Stomach (tissue), 19 donors: ENCODE measurements at places on chromosomes 13 and 19. TPM values are rescaled to one million over a fixed set of nuclear protein-coding genes. Genes with fewer than 3 reads are reported as not detected.
A peak's percentile ranks its signal among the peaks of the same experiment; 100 is the strongest.

DNA sequence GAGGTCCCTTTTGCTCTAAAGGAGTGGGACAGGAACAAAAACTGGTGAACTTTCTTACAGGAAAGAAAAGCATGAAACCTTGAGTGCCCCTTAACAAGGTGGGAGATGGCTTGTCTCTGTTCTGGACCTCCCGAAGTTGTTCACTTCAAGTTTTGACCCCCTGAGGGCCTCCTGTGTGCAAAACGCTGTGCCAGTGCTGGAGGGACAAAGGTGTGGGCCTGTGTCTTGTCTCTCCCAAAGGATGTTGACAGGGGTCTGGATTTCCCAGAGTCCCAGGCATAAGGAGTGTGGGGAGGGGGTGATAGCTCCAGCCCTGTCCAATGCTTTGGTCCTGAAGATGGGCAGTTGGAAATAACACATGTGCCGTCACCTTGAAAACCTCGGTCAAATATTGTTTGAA lies 6.5 kb downstream of the ZNF536 start:
- peak; percentile 19 for DNase-seq
- peaks cover 22% of the 10 kb centered on the region for H3K27me3 ChIP-seq
- no peaks in the 10 kb centered on the region for H3K36me3 ChIP-seq
- no peak overlapping the region for H3K4me3 ChIP-seq

The EHD2 gene
- polyA plus RNA-seq, result 45.1 TPM

The ZNF729 gene
- not detected for polyA plus RNA-seq

The OR7C1 gene
- not detected for polyA plus RNA-seq

The FFAR1 gene
- not detected for polyA plus RNA-seq

- H3K27ac ChIP-seq, result no peak overlapping the region
- H3K36me3 ChIP-seq, result no peaks in the 10 kb centered on the region
- no peak overlapping the region for H3K4me3 ChIP-seq
- DNase-seq, result no peak
- H3K27me3 ChIP-seq, result no peaks in the 10 kb centered on the region
- no peaks in the 10 kb centered on the region for H3K4me1 ChIP-seq
Observed at GRCh38 chr13:88376760-88377388, 705.7 kb downstream of the SLITRK5 start.

DNA sequence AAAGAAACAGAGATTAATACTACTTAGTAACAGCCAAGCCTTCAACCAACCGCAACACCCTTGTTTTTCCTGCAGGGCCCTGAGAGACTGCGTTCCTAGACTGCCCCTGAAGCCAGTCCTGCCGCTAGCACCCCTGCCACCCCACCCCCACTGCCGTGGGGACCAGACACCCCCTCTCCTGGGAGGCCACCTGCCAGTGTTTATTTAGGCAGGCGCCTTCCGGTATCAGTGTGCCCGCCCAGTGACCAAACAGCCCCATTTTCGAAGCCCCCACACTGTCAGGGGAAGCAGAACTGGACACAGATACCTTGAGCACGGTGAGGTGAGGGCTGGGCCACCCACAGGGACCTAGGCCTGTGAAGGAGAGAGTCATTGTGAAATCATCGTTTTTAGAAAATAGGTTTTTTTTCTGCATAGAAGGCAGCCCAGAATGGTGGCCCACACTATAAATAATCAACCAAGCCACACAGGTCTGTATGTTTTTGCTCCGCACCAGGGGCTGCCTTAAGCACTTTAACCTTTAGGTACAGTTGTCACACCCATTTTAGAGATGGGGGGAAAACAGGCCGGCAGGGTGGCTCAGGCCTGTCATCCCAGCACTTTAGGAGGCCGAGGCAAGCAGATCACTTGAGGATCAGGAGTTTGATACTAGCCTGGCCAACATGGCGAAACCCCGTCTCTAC lies 3.5 kb upstream of the TLE5 start:
- no peaks in the 10 kb centered on the region for H3K27me3 ChIP-seq
- no peak overlapping the region for H3K4me3 ChIP-seq
- no peaks in the 10 kb centered on the region for H3K36me3 ChIP-seq
- peaks cover 24% of the 10 kb centered on the region for H3K4me1 ChIP-seq

GRCh38 chr13:79803989-79804388 lies 323.0 kb downstream of the NDFIP2 start:
- H3K4me3 ChIP-seq, result no peak overlapping the region
- H3K4me1 ChIP-seq, result no peaks in the 10 kb centered on the region
- H3K27me3 ChIP-seq, result no peaks in the 10 kb centered on the region
- no peak overlapping the region for H3K27ac ChIP-seq
- peak; percentile 39 for DNase-seq

DNA sequence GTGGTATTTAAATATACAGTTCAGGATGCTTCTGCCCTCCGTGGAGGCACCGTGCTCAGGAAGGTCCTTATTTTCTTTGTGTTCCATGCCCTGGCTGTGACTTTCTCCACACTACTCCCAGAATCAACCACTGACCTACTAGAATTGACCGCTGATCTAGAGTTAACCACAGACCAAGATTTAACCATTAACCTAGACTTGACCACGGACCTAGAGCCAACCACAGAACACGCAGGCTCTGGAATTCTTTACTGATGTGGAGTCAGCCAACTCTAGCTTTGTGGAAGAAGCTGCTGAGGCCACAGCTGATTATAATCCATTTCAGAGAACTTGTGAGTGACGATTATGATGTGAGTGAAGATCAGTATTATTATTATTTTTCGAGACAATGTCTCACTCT lies 18.0 kb downstream of the GTF2F2 start:
- no peak for DNase-seq
- H3K4me3 ChIP-seq, result no peak overlapping the region
- no peak overlapping the region for H3K27ac ChIP-seq
- no peaks in the 10 kb centered on the region for H3K27me3 ChIP-seq
- peaks cover 34% of the 10 kb centered on the region for H3K36me3 ChIP-seq

The ZNF726 gene
- polyA plus RNA-seq, result 1.2 TPM

GRCh38 chr19:14404312-14404711 lies 14.8 kb downstream of the DDX39A start:
- H3K4me1 ChIP-seq, result peaks cover 28% of the 10 kb centered on the region
- H3K4me3 ChIP-seq, result no peak overlapping the region
- H3K27ac ChIP-seq, result no peak overlapping the region
- H3K36me3 ChIP-seq, result peaks cover 97% of the 10 kb centered on the region

The TSEN34 gene
- 45.1 TPM for polyA plus RNA-seq

GRCh38 chr13:70905035-70905434 lies 796.8 kb upstream of the KLHL1 start:
- no peaks in the 10 kb centered on the region for H3K36me3 ChIP-seq
- no peaks in the 10 kb centered on the region for H3K4me1 ChIP-seq
- H3K27me3 ChIP-seq, result no peaks in the 10 kb centered on the region
- no peak for DNase-seq

DNA sequence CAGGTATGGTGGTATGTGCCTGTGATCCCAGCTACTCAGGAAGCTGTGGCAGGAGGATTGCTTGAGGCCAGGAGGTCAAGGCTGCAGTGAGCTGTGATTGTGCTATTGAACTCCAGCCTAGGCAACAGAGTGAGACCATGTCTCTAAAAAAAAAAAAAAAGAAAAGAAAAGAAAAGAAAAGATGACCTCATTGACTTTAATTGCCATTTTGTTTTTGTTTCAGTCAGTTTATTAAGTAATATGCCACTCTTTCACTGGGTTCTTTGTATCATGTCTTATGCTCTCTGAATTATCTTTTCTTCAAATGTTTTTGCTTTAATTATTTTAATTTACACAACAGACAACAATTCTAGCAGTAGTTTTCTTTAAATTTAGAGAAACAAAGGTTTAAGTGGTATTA lies 293.8 kb downstream of the TSHZ3 start:
- H3K4me1 ChIP-seq, result no peaks in the 10 kb centered on the region
- no peaks in the 10 kb centered on the region for H3K27me3 ChIP-seq
- H3K4me3 ChIP-seq, result no peak overlapping the region
- no peak overlapping the region for H3K27ac ChIP-seq
- H3K36me3 ChIP-seq, result no peaks in the 10 kb centered on the region

DNA sequence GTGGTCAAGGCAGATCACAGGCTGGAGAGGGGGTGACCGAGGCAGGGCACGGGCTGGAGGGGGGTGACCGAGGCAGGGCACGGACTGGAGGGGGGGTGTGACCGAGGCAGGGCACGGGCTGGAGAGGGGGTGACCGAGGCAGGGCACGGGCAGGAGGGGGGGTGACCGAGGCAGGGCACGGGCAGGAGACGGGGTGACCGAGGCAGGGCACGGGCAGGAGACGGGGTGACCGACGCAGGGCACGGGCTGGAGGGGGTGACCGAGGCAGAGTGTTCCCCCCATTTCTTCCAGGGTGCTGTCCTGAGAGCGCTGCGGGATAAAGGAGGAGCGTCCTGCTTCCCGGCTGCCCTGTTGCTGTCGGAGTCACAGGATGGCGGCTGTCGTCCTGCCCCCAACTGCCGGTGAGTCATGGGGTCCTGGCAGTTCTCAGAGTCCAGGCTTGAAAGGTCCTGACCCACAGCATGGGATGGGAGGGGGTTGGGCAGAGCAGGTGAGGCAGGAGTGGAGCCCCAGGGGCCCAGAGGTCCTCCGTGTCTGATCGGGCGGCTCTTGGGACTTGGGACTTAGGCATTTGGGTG lies 5.3 kb downstream of the ZNF557 start:
- DNase-seq, result no peak
- no peak overlapping the region for H3K27ac ChIP-seq
- H3K36me3 ChIP-seq, result peaks cover 92% of the 10 kb centered on the region
- peaks cover 12% of the 10 kb centered on the region for H3K4me1 ChIP-seq
- no peaks in the 10 kb centered on the region for H3K27me3 ChIP-seq

GRCh38 chr19:41265395-41266153 lies 1.4 kb downstream of the HNRNPUL1 start:
- H3K36me3 ChIP-seq, result peaks cover 25% of the 10 kb centered on the region
- no peaks in the 10 kb centered on the region for H3K27me3 ChIP-seq
- H3K4me3 ChIP-seq, result peak overlapping the region; percentile 96
- peaks cover 31% of the 10 kb centered on the region for H3K4me1 ChIP-seq
- peak overlapping the region; percentile 99 for H3K27ac ChIP-seq

DNA sequence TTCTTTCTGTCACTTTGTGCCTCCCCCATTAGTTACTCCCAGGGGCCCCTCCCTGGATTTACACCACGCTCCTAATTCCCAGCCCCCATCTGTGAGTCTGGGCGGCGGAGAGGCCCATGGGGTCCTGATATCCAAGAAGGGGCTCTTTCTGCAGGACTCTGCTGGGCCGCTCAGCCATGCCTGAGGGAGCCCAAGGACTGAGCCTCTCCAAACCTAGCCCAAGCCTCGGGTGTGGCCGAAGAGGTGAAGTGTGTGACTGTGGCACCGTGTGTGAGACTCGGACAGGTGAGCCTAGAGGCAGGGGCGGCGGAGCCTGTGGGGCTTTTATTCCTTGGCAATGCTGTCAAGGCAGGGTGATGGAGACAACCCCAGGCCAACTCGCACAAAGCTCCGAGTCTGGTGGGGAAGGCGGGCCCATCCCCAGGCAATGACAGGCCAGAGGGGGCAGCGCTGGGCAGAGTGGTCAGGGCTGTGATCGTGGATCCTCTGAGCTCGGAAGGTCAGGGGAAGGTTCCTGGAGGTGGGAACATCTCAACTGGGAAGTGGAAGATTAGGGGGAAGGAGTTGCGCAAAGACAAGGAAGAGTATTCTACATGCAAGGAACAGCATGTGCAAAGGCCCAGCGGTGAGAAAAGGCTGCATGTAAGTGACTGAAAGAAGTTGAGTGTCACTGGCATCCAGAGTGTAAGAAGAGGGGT lies 1.6 kb downstream of the PLEKHG2 start:
- H3K27ac ChIP-seq, result peak overlapping the region; percentile 100
- H3K36me3 ChIP-seq, result peaks cover 12% of the 10 kb centered on the region

DNA sequence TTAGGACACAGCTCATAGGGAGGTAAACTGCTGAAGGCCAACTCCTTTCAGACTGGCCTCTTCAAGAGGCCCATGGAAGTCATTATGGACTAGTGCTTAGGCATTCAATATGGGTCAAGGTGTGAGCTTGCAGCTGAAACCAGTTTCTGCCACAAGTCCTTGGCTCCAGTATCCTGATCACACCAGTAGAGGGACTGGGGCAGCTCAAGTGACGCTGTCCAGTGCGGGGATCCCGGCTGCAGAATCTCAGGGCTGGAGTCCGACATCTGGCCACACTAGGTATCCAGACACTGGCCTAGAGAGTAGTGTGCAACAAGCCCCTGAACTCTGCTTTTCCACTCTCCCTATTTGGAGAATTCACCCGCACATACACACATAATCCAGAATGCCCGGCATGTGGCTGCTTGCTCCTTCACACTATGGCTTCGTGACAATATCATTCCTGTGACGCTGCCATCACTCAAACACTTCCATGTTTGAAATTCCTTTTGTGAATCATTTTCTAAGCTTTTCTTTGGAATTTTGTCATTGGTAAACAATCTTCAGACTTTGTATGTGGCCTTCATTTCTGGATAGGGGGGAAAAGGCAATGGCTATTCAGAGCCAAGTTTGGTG lies 425.1 kb downstream of the EFNB2 start:
- no peak for DNase-seq
- H3K4me1 ChIP-seq, result no peaks in the 10 kb centered on the region
- H3K27ac ChIP-seq, result no peak overlapping the region
- no peaks in the 10 kb centered on the region for H3K36me3 ChIP-seq

DNA sequence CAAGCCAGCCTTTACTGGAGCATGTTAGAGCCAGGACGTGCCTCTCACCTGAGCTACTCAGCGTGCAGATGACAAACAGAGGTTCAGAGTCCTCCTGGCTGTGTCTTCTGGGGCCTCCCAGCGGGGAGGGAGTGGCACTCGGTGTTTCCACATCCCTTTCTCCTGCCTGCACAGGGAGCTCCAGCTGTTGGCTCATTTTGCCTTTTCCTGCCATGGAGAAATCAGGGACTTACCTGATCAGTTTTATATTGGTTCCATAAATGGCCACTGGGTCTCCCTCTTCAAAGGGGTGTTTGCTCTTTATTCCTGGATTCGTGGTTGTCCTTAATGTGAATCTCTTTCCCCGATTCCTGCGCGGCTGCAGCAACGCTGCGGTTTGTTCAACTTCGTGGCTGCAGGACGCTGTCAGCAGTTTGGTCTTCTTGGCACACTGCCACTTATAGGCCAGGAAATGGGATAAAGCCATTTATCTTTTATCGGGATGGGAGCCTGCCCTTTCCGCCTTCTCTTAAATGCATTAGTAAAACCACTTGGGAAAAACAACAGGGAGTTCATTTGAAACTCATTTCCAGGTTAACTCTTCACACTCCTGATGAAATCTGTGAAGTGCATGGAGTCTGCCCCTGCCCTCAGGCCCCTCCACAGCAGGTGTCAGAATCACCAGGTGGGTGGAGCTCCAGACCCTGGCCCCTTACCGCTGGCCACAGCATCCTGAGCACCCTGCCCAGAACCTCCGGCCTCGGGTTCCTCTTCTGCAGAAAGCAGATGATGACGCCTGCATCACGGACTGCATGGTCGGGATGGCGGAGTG lies 39.8 kb upstream of the MCF2L start:
- H3K27ac ChIP-seq, result no peak overlapping the region
- peak; percentile 87 for DNase-seq

GRCh38 chr13:32164622-32165268 lies 133.2 kb downstream of the FRY start:
- peaks cover 3% of the 10 kb centered on the region for H3K36me3 ChIP-seq
- H3K27me3 ChIP-seq, result no peaks in the 10 kb centered on the region
- H3K27ac ChIP-seq, result no peak overlapping the region
- H3K4me3 ChIP-seq, result no peak overlapping the region
- H3K4me1 ChIP-seq, result peaks cover 24% of the 10 kb centered on the region
- no peak for DNase-seq
